ENCODE measurements at places on chromosomes 11 and 22.
A peak's percentile ranks its signal among the peaks of the same experiment; 100 is the strongest.

- no peak for DNase-seq
Observed at GRCh38 chr11:111336582-111337256, 38.4 kb downstream of the POU2AF3 start.

GRCh38 chr11:65053827-65054508 lies 4.4 kb downstream of the NAALADL1 start:
- DNase-seq, result no peak

GRCh38 chr22:49090061-49090852 lies 737.4 kb downstream of the BRD1 start:
- no peak for DNase-seq

DNA sequence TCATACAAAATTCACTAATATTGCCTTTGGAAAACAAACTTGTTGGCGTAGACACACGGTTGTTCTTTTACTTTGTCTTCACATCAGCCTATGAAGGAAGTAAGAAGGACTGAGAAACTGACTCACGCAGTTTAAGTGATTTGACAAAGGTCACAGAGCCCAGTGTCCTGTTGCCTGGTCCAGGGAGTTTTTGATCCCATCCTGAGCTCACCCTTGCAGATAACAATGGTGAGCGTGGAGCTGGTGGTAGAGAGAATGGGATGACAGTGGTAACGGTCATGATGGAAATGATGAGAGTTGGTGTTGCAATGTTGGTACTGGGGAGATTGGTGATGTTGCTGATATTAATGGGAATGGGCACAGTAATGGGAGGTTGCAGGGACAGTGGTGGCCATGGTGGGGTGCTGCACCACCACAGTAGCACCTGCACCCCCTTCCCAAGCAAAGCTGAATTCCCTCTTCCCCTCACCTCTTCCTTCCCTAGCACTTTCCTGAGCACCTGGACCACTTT lies 22.0 kb downstream of the CREB3L1 start:
- DNase-seq, result no peak

DNA sequence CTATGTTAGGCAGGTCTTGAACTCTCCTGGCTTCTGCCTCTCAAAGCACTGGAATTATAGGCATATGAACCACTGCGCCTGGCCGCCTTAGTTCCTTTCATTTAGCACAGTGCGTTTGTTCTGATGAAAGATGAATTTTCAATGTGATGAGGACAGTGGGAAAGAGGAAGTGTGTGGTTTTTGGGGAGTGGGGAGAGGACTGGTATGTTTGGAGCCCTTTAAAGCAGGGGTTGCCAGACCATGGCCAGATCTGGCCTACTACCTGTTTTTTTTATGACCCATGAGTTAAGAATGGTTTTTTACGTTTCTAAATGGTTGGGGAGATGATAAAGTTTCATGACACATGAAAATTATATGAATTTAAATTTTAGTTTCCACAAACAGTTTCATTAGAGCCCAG lies 12.5 kb downstream of the ATXN10 start:
- no peak for DNase-seq

GRCh38 chr11:131633921-131634715 lies 263.7 kb downstream of the NTM start:
- no peak for DNase-seq

GRCh38 chr11:101706541-101706940 lies 122.7 kb upstream of the TRPC6 start:
- no peak for DNase-seq

DNA sequence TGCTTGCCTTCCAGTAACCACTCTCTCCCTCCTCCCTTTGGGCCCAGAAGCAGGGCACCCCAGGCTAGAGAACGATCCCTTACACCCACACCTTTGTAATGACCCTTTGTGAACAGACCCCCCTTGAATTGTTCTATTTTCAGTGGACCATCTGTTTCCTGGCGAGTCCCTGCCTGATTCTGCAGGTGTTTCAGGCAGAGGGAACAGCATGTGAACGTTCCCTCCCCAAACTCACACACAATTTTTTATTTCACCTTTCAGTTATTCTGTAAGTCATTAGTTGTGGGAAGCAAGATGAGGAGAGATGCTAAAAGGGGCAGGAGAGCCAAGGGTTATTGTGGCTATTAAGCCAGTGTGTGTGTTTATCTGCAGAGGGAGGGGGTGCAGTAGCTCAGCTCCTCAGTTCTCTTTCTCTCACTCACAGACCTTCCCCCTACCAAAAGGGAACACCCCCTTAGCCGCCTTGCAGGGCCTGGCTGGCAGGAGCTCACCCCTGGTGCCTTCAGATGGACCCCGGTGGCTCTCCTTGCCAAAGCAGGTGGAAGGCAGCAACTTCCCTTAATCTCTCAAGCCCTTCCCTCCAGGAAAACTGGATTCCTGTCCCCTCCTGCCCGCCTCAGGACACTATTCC lies 64.8 kb upstream of the SPON1 start:
- DNase-seq, result no peak

DNA sequence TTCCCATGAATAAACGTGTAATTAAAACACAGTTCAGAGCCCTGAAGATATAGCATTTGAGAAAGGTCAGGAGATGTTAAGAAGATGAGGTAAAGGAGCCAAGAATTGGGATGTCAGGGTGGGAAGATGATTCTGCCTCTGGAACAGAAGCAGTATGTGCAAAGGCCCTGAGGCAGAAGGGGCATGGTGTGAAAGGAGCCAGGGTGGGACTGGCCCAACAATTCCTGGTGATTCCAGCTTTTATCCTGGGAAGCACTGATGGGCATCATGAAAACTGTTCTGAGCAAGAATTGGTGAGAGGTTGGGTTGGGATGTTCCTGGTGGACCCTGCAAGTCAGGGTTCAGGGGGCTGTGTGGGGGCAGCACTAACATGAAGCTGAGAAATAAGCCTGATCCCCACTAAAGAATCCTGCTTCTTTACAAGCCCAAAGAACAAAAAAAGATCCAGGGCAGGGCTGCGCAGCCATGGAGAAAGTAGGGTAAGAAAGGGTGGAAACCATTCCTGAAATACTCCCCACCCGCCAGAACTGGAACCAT lies 2.5 kb upstream of the FXYD6 start:
- DNase-seq, result no peak

GRCh38 chr22:46066691-46067090 lies 83.6 kb upstream of the PPARA start:
- DNase-seq, result no peak

DNA sequence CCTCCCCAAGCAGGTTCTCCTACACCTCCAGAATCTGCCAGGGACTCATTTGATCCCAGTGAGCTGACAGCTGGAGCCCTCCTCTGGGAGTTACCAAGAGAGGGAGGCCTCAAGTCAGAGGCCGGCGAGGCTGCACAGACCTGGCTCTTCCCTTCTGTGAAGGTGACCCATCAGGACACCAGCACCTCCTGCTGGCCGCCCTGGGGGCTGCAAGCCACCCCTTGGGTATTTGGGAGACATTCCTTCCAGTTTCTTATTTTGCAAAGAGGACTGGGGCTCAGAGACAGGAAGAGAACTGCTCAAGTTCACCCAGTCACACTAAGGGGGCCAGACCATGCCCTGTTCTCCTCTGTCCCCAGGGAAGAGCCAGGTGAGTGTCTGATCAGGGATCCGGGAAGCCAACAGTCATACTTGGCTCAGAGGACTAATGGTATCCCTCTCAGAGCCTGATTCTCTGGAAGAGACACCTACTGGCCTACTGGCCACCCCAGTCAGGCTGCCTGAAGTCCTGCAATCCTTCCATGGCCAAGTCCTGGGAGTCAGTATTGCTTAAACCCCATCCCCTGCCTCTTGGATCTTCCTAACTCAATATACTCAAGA lies 40.5 kb upstream of the RIC3 start:
- DNase-seq, result peak; percentile 82

DNA sequence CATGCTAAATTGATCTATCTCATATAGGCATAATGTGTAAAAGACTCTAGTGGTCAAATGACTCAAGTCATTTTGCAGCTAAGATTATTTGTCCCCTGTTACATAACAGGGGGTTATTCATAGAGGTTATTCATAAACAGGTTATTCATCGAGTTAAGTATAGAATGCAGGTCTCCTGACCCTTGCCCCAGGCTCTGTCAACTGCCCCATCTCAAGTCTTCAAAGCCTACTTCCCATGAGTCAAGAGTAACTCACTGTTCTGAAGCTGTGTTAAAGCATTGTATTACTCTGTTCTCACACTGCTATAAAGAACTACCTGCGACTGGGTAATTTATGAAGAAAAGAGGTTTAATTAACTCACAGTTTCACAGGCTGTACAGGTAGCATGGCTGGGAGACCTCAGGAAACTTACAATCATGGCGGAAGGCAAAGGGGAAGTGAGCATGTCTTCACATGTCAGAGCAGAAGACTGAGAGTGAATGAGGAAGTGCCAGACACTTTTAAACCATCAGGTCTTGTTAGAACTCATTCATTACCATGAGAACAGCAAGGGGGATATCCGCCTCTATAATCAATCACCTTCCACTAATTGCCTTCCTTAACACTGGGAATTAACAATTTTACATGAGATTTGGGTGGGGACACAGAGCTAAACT lies 226.2 kb upstream of the BLID start:
- DNase-seq, result no peak

DNA sequence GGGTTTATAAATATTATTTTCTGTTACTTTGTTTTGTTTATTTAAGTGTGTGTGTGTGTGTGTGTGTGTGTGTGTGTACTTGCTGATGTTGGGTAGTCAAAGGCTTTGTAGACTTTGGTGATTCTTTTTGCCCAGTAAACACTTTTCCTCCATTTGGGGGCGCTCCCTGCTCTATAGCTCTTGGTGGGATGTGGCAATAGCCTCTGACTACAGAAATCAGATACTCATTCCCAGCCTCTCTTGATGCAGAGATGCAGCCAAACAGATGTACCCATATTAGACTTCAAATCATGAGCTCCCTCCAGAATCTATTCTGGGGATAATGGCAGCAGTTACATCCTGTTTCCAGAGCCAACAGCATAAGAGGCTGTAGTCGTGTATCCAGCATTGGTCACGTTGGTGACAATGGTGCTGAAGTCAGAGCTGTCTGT lies 33.4 kb upstream of the APOL5 start:
- peak; percentile 39 for DNase-seq

DNA sequence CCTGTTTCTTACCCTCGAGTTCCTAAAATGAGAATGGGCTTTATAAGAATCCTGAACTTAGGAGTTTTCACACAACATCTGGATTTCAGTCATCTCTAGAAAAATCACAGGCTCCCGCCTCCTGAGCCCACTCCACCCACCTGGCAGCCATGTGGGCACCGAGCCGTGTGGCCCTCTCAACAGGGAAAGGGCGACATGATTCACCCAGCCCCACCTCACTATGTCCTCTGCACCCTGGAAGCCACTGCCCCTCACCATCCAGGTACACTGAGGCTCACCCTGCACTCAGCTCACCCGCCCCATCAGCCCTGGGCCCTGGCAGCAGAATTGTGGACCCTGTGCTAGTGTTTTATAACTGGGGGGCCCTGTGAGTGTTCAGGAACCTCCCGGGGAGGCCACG lies 101.5 kb downstream of the SHANK2 start:
- no peak for DNase-seq

DNA sequence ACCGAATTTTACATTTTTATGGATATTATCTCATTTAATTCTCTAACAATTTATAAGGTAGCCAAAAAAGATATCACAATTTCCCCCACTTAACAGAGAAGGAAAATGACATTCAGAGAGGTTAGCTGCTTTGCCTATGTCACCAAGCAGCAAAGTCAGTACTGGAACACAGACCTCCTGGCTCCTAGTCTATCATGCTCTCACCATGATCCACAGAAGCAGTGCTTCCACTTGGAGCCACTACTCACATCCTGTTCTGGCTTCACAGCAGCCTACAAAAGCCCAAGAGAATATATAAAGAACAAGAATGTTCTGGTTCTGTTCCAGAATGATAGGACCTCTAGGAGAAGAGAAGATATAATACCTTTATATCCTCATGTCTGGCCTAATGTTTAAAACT lies 59.5 kb upstream of the SCUBE2 start:
- no peak for DNase-seq

- DNase-seq, result no peak
Observed at GRCh38 chr22:28231441-28231840, 312.4 kb upstream of the PITPNB start.

DNA sequence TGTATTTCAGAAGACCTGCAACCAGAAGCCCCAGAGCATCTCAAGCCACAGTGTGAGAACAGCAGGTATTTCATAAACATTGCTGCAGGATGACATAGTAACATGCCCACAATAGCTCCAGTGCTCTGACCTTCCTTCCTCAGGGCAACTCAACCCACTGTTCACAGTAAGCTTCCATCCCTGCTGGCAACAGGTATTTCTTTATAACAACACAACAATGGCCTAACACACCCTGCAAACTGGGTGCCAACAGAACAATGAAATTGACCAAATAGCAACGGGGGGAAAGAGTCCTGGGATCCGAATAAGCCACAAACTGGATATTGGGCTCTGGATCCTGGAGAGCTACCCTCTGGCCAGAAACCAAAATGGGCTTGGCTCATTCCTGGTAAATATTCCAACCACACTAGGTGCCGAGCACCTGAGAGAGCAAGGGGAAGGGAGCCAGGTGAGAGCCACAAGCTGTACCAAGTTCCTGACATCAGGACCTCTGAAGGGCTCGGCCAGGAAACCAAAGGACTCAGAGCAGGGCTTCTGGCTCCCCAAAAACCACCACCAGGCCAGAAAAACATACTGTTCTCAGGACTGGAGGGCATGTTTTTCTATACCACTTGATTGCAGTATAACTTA lies 99.5 kb downstream of the MICAL3 start:
- DNase-seq, result no peak

GRCh38 chr11:86301742-86302091 lies 323 bp upstream of the HIKESHI start:
- no peak for DNase-seq

DNA sequence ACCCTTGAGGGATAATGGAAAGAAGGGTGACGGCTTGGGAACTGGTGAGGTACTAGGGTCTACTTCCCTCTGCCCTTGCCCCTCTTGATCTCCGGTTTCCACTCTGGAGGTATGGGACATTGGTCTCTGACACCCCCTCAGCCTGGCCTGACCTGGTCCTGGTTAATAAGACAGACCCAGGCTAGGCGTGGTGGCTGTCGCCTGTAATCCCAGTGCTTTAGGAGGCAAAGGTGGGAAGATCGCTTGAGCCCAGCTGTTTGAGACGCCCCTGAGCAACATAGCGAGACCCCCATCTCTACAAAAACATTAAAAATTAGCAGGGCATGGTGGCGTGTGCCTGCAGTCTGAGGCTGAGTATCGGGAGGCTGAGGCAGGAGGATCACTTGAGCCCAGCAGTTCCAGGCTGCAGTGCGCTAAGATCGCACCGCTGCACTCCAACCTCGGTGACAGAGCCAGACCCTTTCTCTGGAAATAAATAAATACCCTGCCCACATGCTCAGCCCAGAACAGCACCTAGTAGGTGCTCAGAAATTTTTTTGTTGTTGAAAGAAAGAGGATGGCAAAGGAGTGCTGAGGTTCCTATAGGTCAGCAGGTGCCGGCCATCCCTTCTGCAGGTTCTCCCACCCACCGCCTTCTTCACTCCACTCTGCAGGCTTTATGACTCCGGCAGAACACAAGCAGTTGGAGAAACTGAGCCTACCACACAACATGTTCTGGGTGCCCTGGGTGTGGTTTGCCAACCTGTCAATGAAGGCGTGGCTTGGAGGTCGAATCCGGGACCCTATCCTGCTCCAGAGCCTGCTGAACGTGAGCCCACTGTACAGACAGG lies 6.3 kb downstream of the BEST1 start:
- DNase-seq, result no peak

GRCh38 chr11:86775361-86775760 lies 25.0 kb upstream of the PRSS23 start:
- DNase-seq, result no peak
